ENCODE measurements at places on chromosomes 5 and 9.

- no peak for DNase-seq
These were observed 14.8 kb downstream of the NDST1 start for GRCh38 chr5:150522504-150523414.

DNA sequence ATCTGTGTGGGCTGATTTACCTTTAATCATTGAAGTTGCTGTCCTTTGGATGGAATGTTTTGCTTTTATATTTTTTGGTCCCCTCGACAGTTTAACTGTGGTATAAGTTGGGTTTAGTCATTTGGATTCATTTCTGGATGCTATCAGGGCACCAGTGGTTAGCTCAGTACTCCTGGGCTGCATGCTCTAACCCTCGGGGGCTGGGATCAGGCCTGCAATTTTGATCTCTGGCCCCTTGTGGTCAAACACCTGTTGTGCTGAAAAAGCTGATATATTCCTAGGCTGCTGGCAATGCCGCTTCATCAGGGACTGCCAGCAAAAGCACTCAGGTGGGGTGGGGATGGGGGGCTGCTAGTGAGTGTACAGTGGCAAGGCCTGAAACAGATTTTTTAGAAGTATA lies 440.4 kb upstream of the RIOK2 start:
- no peak for DNase-seq

GRCh38 chr9:71704796-71705195 lies 63.5 kb downstream of the CEMIP2 start:
- no peak for DNase-seq

- no peak for DNase-seq
These were observed 12.6 kb upstream of the MLLT3 start for GRCh38 chr9:20634895-20635294.

- DNase-seq: no peak
These were observed 213.6 kb downstream of the DAB2IP start for GRCh38 chr9:121865060-121865459.

DNA sequence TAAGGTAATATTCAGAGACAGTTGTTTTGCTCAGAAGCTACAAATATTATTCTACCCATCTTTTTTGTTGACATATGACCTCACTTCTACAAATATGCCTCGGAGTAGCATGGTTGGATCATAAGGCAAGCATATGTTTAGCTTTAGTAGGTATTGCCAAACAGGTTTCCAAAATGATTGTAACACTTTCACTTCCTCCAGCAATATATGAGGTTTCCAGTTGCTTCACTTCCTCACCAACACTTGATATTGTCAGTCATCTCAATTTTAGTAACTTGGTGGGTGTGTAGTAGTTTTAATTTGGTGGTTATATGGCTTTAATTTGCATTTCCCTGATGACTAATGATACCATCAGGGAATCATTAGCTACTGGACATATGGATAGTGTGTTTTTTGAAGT lies 46.7 kb downstream of the TNFSF8 start:
- DNase-seq: no peak

DNA sequence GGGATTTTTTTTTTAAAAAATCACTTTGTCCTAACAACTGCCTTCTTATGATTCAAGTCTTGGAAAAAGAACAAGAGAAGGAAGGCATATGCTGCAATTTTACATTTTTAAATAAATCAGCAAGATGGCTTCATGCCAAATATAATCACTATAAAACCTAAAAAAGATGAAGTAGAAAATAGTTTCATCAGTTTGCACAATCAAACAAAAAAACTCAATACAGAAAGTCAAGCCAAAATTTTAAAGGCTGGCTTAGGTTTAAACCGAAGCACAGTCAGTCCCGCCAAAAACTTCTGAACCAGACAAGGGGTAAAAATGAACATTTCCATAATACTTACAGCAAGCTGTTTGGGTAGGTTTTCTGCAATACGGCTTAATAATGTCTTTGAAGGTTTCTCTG lies 57.3 kb downstream of the ZFR start:
- no peak for DNase-seq

- DNase-seq: no peak
These were observed 560 bp downstream of the SCAI start for GRCh38 chr9:125142560-125143376.

- no peak for DNase-seq
These were observed 209.3 kb downstream of the ROR2 start for GRCh38 chr9:91740701-91741100.

DNA sequence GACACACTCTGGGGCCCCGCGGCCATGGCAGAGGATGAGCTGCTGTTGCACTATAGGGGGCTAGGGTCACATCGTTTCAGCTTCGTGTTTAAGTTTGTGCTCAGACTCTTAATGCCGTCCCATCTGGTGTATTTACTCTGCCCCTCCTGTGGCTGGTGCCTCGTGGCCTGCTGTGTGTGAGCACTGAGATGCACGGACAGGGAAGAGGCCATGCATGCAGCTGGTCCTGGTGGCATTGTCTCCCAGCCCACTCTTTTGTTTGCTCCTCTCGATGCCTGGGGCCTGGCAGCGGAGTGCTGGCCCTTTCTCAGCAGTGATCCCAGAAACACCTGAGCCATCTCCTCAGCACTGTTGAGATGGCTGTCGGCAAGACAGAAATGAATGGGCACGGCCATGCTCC lies 30.0 kb upstream of the PHF2 start:
- DNase-seq: no peak

GRCh38 chr5:169367861-169368260 lies 66.9 kb upstream of the SLIT3 start:
- peak; percentile 35 for DNase-seq

DNA sequence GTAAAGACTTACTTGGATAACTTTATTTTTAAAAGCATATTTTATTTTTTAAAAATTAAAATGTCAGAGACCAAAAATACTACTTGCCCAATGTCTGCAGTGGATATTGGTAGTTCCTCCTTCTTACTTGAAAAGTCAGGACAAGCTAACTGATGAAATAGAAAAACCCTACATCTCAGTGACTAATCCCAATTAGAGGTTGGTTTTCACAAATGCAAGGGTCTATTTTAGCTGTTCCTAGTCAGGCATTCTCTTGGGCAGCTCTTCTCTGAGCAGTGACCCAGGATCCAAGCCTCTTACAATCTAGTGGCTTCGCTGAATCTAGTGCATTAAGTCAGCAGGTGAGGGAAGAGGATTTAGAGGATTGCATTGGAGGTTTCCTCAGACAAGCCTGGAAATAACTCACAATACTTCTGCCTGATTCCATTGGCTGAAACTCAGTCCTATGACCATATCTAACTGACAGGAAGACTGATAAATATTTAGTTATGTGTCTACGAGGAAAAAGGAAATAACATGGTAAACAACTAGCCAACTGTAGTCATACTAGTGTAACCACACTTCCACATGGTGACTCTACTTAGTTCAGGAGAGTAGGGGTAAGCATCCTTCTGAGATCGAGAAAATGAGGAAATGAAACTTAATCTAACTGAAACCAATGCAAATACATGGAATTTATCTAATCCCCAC lies 34.2 kb upstream of the MIER3 start:
- DNase-seq: no peak

GRCh38 chr5:74326571-74327338 lies 313.8 kb downstream of the ENC1 start:
- DNase-seq: peak; percentile 98

GRCh38 chr5:151758430-151759241 lies at the start of gene ATOX1:
Gene ATOX1, minus strand, starts transcription at chr5:151758631. Its CDS starts 80 bp downstream, at chr5:151758551.
- DNase-seq: peak; percentile 90

GRCh38 chr9:78121488-78121887 lies 89.9 kb upstream of the GNAQ start:
- DNase-seq: peak; percentile 58

DNA sequence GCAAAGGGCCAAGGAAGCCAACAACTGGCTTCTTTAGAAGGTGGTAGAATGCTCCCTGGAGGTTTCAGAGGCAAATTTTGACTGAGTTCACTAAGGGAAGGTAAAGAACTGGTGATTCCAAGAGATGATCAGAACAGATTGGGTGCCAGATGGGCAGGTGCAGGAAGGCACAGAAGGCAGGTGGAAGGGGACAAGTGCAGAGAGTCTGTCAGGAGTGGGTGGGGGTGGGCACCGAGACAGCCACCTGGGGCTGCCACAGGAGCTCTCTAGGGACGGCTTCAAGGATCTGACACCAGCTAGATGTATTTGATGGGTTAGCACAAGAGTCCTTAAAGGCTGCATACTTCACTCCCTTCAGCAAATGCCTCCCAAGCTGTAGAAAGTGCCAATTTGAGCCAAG lies 207.3 kb downstream of the PTTG1 start:
- no peak for DNase-seq

- no peak for DNase-seq
These were observed 15.1 kb downstream of the PRKACG start for GRCh38 chr9:68998812-68999211.

DNA sequence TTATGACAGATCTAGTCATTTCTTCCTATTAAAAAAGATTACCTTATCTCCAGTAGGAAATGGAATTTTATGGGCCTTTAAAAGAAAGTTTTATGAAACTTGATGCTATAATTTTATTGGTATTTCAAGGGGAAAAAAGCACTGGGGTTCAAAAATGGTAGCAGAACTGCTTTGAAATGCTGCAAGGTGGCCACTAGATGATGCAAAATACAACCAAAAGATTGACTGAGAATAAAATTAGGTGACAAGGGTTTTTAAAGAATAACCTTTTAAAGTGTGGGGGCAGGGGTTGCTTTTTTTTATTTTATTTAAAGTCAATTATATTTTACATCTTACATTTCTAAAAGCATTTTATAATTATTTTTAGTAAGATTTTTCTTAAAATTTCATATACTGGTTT lies 61.7 kb downstream of the KLF9 start:
- no peak for DNase-seq

DNA sequence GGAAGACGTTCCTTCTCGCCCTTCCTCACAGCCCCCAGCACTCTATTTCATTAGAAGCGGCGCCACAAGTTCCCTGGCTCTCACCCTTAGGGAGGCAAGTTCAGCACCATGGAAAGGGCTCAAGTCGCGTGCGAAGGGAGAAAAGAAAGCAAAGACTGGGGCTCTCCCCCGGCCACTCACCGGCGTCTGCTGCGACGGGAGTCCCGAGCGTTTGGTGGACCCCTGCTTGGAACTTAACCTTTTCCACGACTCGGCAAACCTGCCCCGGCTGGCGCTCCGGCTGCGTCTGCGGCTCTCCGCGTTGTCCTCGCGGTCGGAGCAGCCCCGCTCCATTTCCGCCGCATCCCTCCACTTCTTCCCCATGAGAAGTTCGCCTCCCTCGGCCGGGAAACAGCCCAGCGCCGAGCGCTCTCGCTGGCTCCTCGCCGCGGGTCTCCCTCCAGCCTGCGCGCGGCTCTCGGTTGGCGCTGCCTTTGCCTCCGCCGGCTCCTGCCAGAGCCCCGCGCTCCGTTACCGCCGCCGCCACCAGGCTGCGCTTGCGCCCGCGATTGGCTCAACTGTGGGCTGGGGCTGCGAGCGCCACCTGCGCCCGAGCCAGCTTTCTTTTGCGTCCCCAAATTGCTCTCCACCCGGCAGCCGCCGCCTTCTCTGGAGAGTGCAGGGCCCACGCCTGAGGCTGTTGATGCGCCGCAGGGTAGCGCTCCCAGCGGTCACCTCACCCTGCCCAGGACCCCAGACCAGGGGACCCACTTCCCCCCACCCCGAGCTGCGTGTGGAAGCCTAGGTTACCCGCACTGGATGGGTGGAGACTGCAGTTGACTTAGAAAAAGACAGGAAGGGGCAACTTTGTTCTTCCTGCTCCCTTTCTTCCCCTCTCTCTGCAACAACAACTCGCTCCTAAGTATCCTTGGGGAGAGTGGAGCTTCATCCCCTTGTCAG lies 321.6 kb downstream of the CEMIP2 start:
- peak; percentile 36 for DNase-seq

DNA sequence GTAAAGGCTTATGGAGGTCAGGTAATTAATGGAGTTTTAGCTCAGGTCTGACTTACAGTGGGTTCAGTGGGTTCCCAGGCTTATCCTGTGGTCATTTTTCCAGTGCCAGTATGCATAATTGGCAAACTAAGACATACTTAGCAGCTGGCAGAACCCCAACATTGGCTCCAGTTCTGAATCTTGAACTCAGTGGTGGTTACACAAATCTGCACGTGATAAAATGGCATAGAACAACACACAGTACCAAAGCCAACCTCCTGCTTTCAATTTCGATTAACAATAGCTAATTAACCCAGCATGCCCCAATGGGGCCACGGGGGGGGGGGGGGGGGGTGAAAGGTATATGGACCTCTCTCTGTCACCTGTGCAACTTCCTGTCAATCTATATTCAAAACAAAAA lies 19.0 kb upstream of the BARX1 start:
- no peak for DNase-seq

GRCh38 chr5:168706655-168707069 lies 127.5 kb upstream of the PANK3 start:
- peak; percentile 40 for DNase-seq

Measured in HT1080 (cell line).